ENCODE measurements at places on chromosomes 4 and X.

- DNase-seq = no peak
Observed at GRCh38 chr4:97845758-97846157, 297.5 kb downstream of the STPG2 start.

- peak; percentile 65 for DNase-seq
Observed at GRCh38 chr4:173528378-173529321, 1.4 kb downstream of the HAND2 start.

DNA sequence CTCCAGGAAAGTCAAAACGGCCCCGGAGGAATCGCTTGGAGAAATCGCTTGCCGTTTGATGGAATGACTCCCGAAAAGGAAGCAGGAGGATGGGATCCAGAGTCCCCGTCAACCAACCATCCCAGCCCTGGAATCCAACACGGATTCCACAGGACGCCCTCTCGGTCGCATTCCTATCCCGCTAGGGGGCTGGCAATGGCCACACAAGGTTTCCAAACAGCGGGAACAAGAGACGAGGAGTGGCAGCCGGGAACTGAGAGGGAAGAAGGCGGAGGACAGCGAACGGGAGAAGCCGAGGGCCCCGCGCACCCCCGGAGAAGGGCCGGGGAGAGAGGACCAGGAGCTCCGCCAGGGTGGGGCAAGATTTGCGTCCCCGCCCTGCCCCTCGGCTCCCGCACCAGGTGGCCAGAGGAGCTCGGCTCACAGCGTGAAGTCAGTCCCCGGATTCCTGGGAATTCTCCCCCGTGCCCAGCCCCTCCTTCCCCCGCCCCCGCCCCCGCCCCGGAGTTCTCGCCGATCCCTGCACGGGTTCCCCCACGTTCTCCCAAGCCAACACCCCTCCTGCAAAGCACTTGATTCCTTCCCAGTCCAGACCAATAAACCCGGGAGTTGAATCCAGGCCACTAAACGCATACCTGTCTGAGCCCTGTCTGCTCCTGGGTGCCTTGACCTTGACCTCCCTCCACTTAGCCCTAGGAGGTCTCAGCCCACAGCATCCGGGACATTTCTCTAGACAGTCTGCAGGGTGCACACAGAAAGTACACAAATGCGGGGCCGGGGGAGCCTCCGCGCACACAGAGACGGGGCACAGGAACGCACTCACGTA lies 1.4 kb downstream of the PDZD4 start:
- DNase-seq = peak; percentile 9

- peak; percentile 10 for DNase-seq
Observed at GRCh38 chr4:106273831-106274230, 42.2 kb downstream of the TBCK start.

GRCh38 chr4:67593741-67594175 lies 35.2 kb downstream of the STAP1 start:
- no peak for DNase-seq

DNA sequence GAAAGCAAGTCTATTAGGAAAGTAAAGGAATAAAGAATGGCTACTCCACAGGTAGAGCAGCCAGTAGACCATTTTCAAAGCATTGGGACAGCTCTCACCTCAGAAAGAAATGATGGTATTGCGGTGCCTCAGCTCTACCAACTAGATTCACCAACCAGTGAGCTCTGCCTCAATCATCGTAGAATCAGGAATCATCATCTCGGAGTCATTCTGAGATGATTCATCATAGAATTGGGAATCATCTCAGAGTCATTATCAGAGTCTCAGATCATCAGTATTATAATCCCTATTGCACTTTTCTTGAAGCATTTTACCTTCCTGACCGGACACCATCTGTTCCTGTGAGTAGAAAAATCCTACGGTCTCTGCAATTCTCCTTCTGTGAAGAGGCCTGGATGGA lies 17.5 kb upstream of the SAT1 start:
- DNase-seq = no peak

GRCh38 chrX:13676885-13677284 lies 12.0 kb upstream of the RAB9A start:
- no peak for DNase-seq

GRCh38 chr4:1251773-1252066 lies 2.8 kb upstream of the CTBP1 start:
- DNase-seq = no peak

DNA sequence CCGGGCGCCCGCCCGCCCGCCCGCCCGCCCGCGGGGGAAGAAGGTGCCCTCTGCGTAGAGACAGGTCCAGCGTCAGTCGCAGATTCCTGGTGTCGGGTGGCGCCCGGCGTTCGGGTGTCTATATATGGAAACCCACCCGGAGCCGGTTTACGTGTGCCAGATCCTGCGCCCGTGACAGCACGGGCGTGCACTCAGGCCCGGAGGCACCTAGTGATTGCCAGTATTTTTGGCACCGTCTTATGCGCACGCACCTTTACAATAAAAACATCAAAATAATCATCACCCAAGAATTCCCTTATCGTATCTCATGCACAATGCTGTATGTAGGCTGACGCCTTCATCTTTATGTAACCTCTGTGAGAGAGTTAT lies 519 bp downstream of the SLC25A4 start:
- DNase-seq = peak; percentile 32

- DNase-seq = no peak
Observed at GRCh38 chr4:81635739-81636138, 164.0 kb upstream of the RASGEF1B start.

DNA sequence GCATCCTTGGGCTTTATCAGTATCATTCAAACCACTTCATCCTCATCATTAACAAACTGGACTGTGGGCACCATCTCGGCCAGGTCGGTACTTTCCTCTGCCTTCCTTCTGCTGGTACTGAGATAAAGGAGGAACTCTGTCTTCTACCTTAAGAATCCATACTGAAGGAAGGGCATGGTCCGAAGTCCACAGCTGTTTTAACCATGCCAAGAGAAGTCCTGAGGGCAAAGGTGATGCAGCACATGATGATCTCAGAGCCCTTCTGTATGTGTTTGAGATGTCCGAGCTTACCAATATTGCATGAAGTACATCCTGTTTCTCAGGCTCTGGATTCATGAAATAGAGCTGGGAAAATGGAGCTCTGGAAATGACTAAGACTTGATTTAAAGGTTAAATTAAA lies 125.5 kb upstream of the STS start:
- no peak for DNase-seq

- DNase-seq = no peak
Observed at GRCh38 chrX:20320461-20321159, 53.9 kb upstream of the RPS6KA3 start.

GRCh38 chr4:140092094-140092851 lies 61.7 kb downstream of the MAML3 start:
- peak; percentile 71 for DNase-seq

- no peak for DNase-seq
Observed at GRCh38 chr4:88719381-88719780, 21.8 kb upstream of the NAP1L5 start.

- no peak for DNase-seq
Observed at GRCh38 chrX:145213504-145213903, 33.8 kb upstream of the SPANXN1 start.

DNA sequence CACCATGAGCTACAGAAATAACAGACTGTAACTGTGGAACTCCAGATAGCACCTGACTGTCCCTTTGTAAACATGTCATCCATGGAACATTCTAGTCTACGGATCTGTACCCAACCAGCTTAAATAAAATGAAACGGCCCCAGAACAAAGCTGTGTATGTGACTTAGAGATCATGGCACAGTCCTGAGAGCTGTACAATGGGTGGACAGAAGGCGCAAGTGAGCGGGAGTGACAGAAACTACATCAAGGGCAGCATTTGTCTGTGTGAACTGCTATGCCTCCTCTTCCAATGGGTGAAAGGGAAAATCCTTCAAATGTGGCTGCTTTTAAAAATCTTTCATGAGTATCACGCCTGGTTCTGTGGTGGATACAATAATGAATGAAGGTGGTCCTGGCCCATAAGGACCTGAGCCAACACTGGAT lies 72.5 kb downstream of the FAT1 start:
- DNase-seq = no peak

GRCh38 chrX:45348296-45348695 lies 147.6 kb upstream of the DIPK2B start:
- DNase-seq = no peak

- DNase-seq = no peak
Observed at GRCh38 chr4:83832110-83832825, 296.4 kb downstream of the GPAT3 start.

- no peak for DNase-seq
Observed at GRCh38 chrX:133054761-133055405, 42.0 kb downstream of the USP26 start.

Data from mesenchymal stem cell (in vitro differentiated cells and primary cell).